Right lobe of liver (tissue), 6 donors: ENCODE measurements at places on chromosomes 7 and 10. TPM values are rescaled to one million over a fixed set of nuclear protein-coding genes. Genes with fewer than 3 reads are reported as not detected.

DNA sequence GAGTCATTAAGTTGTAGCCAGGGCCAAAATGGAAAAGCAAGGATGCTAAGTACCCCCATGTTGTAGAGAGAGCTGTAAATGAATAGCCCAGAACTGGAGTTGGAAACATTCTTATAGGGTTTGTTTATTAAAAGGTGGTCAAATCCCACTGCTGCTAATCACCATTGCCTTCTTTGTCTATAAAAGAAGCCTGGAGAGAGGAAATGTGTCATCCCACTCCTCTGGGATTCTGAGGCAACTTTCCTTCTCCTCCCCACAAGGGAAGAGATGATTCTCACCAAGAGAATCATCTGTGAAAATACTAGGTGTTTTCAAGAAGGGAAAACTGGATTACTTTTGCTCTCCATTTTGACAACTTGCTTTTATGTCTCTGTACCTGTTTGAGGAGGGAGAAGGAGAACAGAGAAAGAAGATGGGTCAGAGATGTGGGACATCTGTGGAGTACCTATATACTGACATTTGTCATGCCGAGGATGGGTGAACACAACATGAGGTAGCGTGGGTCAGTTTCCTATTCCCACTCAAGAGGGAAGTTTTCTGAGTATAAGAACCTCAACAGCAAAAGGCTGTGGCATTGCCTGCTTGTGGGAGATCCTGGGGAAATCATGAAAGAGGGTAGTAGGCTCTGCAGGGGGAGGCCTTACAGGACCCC, 262.2 kb downstream of the KIF20B start:
- H3K27ac ChIP-seq = no peak overlapping the region
- DNase-seq = no peak
- H3K4me3 ChIP-seq = no peak overlapping the region

- H3K27me3 ChIP-seq = no peaks in the 10 kb centered on the region
- no peak for DNase-seq
- H3K4me1 ChIP-seq = no peaks in the 10 kb centered on the region
These were observed 175.4 kb downstream of the CDC14C start for GRCh38 chr7:49099587-49100326.

DNA sequence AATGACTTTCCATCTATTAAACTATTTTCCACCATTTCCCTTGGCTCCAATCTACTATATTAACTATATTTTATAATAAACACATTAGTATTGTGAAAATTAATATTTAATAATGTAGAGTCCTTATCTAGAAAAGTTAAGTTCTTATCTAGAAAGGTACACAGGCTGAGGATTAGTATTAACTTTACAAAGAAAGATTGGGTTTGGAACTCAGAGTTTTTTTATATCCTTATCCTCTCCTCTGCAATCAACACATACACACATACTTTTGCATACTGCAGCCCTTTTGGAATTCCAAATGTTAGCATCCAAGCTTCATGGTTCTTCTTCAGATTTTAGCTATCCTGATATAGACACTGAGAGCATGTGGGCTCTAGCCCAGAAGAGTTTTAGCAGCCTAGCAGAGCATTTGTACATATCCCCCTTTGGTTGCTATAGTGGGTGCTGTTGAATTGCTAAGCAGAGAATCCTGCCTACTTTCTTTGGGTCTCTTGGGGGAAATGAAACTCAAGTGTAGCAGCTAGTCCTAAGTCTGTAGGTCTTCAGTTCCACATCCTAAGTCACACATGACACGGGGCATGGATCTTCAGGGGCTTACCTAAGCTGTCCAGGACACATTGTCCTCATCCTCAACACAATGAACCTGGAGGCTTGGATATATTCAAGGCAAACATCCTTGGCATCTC, 874.6 kb downstream of the LRMDA start:
- DNase-seq = no peak
- no peak overlapping the region for H3K27ac ChIP-seq
- H3K4me1 ChIP-seq = peaks cover 6% of the 10 kb centered on the region
- H3K27me3 ChIP-seq = no peaks in the 10 kb centered on the region

DNA sequence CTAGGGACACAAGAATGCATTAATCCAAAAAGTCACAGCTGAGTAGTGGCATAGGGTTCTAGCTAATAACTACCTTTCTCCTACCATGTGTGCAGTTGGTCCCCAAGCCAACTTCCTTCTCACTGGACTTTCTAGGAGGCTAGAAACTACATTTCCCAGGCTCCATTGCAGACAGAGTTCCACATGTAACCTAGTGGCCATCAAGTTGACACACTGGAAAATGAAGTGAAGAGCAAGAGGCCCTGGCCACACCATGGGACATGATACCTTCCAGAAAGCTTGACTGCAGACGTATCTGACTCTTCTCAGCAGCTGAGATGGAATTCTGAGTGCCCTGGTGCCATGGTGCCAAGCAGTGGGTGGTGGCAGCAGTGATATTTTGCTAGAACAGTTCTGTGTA, 49.8 kb upstream of the TMEM273 start:
- H3K36me3 ChIP-seq = no peaks in the 10 kb centered on the region
- no peak for DNase-seq
- H3K4me1 ChIP-seq = no peaks in the 10 kb centered on the region

- H3K36me3 ChIP-seq = no peaks in the 10 kb centered on the region
- no peaks in the 10 kb centered on the region for H3K4me1 ChIP-seq
- no peak overlapping the region for H3K4me3 ChIP-seq
- no peak for DNase-seq
- no peaks in the 10 kb centered on the region for H3K27me3 ChIP-seq
These were observed 7.7 kb downstream of the GHRHR start for GRCh38 chr7:30971440-30971839.

DNA sequence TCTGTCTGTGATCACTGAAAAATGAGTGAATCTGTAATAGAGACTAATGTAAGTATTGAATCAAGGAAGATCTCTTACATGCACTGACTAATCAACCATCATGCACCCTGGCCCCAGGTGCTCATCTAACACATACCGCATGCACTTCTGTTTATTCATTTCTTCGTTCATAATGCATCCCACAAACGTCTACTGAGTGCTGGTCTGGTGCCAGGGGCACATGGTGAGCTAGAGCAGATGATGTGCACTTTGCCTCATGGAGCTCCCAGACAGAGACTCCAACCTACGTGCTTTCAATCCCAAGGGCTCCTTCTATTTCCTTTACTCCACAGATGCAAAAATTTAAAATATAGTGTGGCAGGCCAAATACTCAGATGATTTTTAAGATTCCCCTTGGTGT, 10.7 kb downstream of the C10orf90 start:
- H3K36me3 ChIP-seq = no peaks in the 10 kb centered on the region
- H3K4me3 ChIP-seq = no peak overlapping the region
- H3K27me3 ChIP-seq = no peaks in the 10 kb centered on the region
- DNase-seq = no peak
- no peaks in the 10 kb centered on the region for H3K4me1 ChIP-seq

DNA sequence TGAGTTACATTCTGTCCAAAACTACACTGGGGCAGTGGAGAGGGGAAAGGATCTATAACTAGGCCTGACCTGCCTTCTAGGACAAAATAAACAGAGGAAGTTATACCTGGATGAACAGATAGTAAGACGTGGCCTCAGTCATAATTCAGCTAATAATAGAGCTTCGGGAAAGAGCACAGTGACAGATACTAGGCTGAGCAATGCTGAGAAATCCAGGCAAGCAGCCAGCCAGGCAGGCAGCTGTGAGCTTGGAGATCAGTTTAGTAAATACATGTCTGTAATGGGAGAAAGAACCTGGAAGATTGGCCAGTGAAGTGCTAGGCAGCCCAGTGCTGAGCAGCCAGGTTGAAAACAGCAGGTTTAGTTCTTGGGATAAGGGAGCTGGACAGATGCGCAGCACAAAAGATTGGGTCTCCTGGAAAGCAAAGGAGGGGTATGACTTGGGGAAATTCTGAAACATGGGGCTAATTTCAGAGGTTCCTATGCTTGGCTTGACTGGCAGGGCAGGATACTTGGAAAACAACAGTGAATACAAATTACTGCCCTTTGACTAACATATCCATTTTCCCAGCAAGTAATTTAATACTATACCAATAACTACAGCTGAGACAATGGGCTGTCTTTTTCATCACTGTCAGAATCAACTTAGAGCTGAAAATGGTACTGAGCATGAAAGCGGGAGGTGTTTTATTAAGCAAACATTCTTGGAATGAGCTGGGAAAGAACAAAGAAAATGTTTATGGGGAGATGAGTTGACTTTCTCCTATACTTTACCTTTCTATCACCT, 140.8 kb downstream of the DGKB start:
- H3K27me3 ChIP-seq = no peaks in the 10 kb centered on the region
- H3K27ac ChIP-seq = no peak overlapping the region
- no peak overlapping the region for H3K4me3 ChIP-seq
- no peak for DNase-seq
- no peaks in the 10 kb centered on the region for H3K36me3 ChIP-seq
- H3K4me1 ChIP-seq = no peaks in the 10 kb centered on the region

GRCh38 chr7:64849250-64849923, 53.7 kb upstream of the ZNF273 start:
- H3K27me3 ChIP-seq = no peaks in the 10 kb centered on the region
- DNase-seq = no peak
- H3K36me3 ChIP-seq = no peaks in the 10 kb centered on the region
- H3K27ac ChIP-seq = no peak overlapping the region
- H3K4me3 ChIP-seq = no peak overlapping the region

Gene ACTR3C
- 32.8 TPM for total RNA-seq

Gene ASB10
- total RNA-seq = not detected

Gene CCDC126
- 6.0 TPM for total RNA-seq
